ENCODE measurements at places on chromosomes 3 and 15.

- no peak for DNase-seq
Measured at GRCh38 chr3:174317005-174317404, 542.1 kb upstream of the NAALADL2 start.

GRCh38 chr3:153063337-153063736 lies 98.7 kb upstream of the RAP2B start:
- DNase-seq = no peak

- DNase-seq = no peak
Measured at GRCh38 chr15:49415638-49416037, 7.4 kb upstream of the FGF7 start.

- no peak for DNase-seq
Measured at GRCh38 chr3:69530554-69530953, 144.7 kb upstream of the FRMD4B start.

DNA sequence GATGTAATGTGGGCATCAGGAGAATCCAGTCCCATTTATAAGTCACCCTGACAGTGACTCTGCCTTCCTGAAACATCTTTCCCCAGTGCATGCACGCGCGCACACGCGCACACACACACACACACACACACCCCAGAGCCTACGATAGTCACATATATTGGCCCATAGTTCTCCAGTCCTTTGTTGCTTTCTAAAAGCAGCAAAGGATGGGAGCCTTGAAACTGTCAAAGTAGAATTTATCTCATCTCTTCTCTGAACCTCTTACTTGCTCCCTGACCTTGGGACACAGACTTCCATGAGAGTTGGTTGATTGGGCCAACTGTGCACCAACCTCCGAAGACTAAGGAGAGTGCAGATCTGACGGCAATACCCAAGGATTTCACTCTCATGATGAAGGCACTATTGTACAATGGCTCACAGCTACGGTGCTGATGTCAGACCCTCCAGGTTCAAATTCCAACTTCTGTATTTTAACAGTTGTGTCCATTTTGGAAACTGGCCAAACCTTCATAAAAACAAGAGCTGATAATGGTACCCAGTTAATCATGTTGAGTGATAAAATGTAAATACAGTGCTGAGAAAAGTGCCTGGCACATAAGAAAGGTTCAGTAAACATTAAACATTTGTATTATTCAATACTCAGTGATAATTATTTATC lies 8.3 kb downstream of the CPA3 start:
- peak; percentile 64 for DNase-seq

- no peak for DNase-seq
Measured at GRCh38 chr3:164486150-164486549, 592.1 kb downstream of the SI start.

- no peak for DNase-seq
Measured at GRCh38 chr3:57221883-57222282, 5.6 kb upstream of the APPL1 start.

DNA sequence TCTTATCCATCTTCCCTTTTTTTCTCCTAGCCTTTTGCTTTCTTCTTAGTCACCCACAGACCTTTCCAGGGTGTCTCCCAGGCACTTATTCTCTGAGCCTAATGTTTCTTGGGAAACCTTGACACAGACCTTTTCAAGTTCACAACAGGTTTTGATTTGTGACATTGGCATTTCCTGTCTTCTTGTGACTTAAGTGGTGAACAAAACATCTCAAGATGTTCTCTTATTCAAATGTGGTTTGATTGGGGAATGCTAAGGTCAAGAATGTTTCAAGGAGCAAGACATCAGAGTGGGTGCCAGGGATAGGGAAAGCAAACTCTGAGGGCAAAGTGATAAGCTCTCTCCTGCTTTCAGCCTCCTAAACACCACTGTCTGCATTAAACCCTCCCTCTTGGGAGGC lies 68.2 kb upstream of the GSK3B start:
- DNase-seq = no peak

GRCh38 chr3:136728473-136728872 lies 23.7 kb downstream of the STAG1 start:
- DNase-seq = no peak

DNA sequence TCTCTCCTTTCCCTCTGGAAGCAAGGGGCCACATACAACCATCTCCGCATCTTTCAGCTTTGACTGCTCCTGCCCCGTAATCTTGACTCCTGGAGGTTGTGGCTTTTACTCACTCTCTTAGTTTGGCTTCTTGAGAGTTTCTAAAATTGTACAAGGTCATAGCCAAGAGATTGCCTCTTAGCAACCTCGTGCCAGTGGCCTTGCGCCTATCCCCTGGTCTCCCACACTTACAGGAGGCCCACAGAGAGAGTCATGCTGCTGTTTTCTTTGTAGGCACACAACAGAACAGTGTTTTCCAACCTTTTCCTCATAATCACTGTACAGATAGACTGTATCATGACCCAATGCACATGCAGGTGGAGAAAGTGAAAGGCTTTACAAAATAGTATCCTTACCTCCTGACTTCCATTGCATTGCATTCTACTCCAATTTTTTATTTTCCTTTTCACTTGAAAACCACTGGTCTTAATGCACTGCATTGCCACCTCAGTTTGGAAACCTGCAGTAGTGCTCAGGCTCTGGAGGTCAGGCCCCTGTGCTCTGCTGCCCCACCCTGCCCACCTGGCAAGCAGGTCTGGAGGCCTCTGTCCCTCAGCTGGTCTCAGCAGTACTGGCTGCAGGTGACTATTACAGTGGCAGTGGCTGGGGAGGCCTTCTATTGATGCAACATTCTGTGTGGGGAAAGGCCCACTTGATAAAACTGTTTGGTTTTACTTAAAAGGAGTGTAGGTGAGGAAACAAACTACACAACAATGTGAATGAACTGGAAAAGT lies 156.2 kb downstream of the DNAJB8 start:
- no peak for DNase-seq

DNA sequence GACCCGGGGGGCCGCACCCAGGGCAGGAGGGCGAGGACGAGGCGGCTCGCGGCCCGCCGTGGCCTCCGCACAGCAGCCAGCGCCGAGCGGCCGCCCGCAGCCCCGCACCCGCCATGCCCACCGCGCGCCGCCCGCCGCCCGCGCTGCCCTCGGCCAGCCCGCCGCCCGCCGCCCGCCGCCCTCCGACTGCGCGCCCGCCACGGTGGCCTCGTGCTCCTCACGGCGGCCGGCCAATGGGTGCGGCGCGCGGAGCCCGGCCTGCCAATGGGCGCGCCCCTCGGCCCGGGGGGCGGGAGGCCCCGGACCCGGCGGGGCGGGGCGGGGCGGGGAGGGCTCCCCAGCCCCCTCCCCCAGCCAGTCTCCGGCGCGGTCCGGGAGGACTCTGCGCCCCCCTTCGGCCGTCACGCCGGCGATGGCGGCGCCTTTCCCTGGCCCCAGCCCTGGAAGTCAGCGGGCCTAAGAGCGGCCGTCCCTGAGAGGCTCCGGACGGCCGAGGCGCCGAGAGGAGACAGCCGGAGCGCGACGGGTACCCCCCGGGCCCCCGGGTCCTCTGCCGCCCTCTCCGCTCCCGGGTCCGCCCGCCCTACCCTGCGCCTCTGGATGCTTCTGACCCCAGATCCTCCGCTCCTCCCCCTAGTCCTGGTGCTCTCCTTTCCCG lies at the start of gene NT5DC2:
TSS of gene NT5DC2 (minus strand) at position 235 of the 658 bp plus-strand sequence. CDS start at position 115, 120 bp downstream.
- peak; percentile 32 for DNase-seq

DNA sequence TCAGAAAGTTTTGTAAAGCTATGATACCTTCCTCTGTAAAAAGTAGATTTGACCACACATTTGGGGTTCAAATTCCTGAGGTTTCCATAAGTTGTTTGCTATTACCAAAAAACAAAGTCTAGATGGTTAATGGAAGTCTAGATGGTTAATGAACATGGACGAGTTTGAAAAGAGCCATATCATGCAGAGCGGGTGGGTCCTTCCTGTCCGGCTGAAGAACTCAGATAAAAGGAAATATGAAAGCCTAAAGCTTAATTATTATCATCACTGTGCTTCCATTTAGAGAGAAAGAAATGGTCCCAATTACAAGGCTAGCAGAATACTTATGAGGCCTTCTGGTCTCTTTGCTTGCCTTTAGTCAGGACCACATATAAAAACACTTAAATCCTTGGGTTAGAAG lies 132.1 kb upstream of the SATB1 start:
- no peak for DNase-seq

DNA sequence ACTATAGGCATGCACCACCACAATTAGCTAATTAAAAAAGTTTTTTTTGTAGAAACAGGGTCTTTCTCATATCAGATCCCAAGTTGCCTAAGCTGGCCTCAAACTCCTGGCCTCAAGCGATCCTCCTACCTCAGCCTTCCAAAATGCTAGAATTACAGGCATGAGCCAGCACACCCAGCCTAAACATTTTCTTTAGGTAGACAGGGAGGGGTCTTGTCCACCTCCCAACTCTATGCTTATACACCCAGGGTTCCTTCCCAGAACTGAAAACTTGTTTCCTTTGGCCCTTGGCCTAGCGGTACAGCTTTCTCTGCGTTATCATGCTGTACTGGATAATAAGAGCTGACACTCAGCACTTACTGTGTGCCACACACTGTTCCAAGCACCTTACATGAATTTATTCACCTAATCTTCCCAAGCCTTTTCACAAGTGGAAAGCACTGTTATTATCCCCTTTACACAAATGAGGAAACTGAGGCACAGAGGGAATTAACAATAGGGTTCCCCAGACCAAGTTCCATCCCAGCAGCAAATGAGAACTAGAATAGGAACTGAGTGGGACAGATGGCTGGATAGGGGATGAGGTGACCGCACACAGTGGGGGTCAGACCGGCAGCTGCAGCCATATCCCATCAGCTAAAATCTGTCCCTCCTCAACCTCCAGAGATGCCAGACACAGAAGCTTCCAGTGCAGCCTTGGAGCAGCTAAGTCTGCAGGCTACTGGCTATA lies 150.8 kb downstream of the MEGF11 start:
- DNase-seq = no peak

DNA sequence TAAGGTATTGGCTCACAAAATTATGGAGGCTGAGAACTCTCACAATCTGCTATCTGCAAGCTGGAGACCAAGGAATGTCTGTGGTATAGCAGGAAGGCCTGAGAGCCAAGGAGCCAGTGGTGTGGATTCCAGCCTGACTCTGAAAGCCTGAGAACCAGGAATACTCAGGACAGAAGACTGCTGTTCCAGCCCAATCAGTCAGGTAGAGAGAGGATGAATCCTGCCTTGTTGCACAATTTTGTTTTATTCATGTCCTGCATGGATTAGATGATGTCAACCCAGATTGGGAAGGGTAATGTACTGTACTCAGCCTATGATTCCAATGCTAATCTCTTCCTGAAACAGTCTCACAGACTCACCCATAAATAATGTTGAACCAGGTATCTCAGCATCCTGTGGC lies 312.4 kb upstream of the KCNMB2 start:
- no peak for DNase-seq

DNA sequence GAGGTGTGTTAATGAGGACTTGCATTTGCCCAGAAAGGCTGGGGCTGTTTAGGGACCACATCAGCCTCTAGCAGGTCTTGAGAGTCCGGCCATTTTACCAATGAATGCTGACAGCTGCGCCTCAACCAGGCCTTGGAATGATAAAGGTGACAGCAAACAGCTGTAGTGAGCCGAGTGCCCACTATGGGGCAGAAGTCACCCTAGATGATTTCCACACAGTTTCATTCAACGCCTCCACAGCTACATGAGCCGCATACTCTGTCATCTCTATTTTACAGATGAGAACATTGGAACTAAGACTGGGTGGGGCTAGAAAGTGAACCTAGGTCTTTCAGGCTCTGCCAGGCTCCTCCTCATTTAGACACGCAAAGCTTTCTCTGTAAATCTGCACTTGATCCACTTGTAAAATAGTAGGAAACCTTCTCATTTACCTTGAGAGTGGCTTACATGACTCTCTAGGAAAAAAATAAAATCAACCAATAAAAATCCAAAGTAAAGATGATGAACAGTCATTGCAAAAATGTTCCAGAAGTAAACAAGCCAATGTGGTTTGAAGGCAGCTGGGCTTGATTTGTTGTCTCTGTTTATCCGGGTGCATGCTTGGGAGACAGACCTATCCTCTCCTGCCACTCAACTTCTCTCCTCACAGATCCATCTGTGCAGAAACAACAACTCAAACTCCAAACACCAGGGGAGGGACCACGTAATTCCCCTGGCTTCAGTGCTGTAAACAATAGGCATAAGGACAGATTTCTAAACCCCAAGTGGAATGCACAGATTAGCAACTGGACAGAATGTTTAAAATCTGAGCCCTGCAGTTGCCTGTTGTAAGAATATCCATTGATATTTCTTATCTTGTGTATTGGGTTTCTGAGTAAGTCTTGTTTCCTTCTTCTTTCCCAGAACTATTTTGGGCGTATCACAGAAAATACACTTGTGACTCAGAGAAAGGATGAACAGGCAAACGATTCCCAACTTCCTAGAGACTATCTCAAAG lies 31.5 kb upstream of the LDHAL6B start:
- peak; percentile 36 for DNase-seq

DNA sequence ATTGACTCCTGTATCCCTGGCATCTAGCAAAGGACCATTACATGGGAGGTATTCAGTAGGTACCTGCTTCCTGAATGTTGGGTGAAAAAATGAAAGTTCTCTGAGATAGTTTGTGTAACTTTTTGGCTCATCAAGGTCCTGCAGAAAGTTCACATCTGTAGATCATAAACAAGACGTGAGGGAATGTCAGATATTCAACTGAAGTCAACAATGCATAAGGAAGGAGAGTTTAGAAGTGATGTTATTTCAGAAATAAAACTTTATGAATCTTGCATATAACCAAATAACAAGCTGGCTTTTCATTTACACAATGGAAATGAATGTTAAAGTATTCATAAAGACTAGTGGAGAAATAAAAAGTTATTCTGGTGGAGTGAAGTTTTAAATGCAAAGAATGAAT lies 73.4 kb upstream of the RBMS3 start:
- no peak for DNase-seq

- no peak for DNase-seq
Measured at GRCh38 chr3:163261056-163261455, 1764.4 kb downstream of the OTOL1 start.

GRCh38 chr3:72453706-72454105 lies 394.5 kb downstream of the SHQ1 start:
- DNase-seq = no peak

GRCh38 chr3:174325171-174325570 lies 534.0 kb upstream of the NAALADL2 start:
- no peak for DNase-seq

GRCh38 chr3:4744405-4745234 lies 234.6 kb upstream of the BHLHE40 start:
- no peak for DNase-seq

GRCh38 chr3:107506458-107506857 lies 16.3 kb upstream of the BBX start:
- no peak for DNase-seq

DNA sequence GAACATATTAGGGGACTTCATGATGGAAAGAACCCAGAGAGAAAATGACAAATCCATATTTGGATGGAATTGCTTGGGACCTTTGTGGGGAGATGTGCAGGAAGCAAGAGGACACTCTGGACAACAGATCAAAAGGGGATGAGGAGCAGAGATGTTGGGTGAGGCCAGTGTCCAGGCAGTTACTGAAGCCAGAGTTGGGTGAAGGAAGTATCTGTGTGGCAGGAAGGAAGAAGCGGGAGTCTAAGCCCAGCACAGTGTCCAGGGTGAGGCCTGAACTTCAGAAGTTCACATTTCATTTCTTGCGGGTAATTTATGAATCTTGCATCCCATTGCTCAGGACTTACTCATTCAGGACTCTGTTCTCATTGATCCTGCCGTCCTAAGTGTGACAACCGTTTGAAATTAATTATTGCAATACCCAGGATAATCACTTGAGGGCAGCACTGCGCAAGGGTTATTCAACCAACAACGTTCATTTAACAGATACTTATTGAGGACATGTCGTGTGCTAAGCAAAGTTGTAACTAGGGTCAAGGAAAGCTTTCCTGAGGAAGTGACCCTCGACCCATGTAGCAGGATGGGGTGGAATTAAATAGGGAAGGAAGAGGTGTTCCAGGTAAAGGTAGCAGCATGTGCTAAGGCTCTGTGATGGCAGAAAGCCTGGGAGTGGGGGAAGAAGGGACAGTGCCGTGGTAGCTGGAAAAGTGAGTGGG lies 61.3 kb upstream of the CMTM8 start:
- peak; percentile 44 for DNase-seq
